Cortex of kidney (tissue), 1 donor: ENCODE measurements at places on chromosomes 4 and X.

GRCh38 chr4:3202836-3203820 lies 45.8 kb upstream of the MSANTD1 start:
- DNase-seq = no peak

- no peak for DNase-seq
Observed at GRCh38 chr4:160213366-160213765, 1110.5 kb downstream of the RAPGEF2 start.

- no peak for DNase-seq
Observed at GRCh38 chr4:182380771-182381181, 137.6 kb downstream of the TENM3 start.

GRCh38 chr4:74098427-74098994 lies 484 bp downstream of the CXCL2 start:
- no peak for DNase-seq

- no peak for DNase-seq
Observed at GRCh38 chr4:111228874-111229273, 606.0 kb upstream of the PITX2 start.

DNA sequence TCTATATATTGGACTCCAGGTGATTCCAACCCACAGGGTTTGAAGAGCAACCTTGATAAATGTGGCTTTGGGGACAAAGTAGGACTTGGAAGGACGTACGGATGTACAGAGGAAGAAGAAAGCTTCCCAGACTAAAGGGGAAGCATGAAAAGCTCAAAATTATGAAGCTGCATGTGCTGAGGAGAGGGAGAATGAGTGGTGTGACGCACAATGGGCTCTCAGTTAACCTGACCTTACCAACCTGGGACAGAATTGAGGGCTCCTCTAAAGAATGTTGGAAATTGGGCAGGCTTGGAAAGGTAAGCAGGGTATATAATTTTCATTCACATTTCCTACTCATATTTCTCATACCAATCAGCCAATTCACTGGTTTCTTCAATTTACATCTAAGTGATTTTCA lies 10.5 kb upstream of the TIGD2 start:
- DNase-seq = no peak

- DNase-seq = no peak
Observed at GRCh38 chrX:10519761-10520160, 100.6 kb downstream of the MID1 start.
